ENCODE measurements at places on chromosomes 1 and 21.
A peak's percentile ranks its signal among the peaks of the same experiment; 100 is the strongest.

GRCh38 chr1:210218047-210218446, 14.5 kb upstream of the SERTAD4 start:
- no peak for DNase-seq

DNA sequence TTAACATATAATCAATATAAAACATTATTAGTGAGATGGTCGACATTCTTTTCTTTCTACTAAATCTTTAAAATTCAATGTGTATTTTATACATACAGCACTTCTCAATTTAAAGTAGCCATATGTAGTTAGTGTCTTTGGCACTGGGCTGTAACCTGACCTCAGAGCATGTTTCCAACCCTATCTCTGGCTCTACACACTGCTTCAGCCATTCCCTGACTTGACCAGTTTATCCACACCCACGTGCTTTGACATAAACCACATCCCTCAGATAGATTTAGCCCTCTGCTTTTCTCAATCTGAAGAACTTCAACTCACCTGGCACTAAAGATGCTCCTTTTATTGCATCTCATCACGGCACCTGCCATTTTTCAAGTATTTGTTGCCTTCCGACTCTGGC, 58.3 kb downstream of the RGS2 start:
- DNase-seq, result no peak

GRCh38 chr1:229508823-229509337, 739 bp upstream of the NUP133 start:
- no peak for DNase-seq

DNA sequence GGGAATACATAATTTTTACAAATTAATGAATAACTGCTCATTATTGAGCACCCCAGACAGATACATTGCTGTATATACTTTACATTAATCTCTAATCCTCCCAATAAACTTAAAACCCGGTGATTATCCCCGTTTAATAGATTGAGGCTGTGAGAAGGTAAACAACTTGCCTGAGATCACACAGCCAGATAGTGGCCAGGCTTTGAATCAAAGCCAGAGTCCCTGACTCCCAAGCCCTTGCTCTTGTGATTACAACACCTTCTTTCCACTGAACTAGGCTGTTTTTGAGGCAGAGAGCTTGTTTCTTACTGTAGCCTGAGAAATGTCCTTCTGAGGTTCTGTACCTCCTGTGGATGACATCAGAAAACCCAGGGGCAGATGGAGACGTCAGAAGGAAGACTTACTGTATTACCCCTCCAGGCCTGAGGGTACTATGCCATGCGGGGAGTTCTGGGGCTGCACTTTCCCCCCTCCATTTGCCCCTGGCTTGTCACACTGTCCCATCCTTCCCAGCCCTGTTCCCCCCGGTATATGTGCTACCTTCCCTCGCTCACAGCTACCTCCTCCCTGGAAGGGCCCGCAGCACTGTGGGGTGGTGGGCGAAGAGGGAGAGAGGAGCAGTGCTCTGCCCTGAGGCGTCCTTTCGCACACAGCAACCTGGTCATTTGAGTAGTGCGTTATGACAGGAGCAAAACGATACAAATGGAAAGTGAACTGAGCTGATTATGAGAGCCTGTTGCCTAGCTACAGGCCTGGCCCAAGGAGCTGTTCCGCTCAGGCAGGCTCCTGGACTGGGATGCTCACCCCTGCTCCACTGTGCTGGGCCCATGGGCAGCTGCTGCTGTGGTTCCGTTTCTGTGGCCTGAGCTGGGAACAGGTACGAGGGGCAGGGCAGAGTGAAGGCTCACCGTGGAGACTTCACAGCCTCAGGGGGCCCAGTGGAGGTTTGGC, 4.6 kb downstream of the KCNC4 start:
- DNase-seq, result no peak

GRCh38 chr1:59025201-59025600, 241.4 kb upstream of the JUN start:
- no peak for DNase-seq

DNA sequence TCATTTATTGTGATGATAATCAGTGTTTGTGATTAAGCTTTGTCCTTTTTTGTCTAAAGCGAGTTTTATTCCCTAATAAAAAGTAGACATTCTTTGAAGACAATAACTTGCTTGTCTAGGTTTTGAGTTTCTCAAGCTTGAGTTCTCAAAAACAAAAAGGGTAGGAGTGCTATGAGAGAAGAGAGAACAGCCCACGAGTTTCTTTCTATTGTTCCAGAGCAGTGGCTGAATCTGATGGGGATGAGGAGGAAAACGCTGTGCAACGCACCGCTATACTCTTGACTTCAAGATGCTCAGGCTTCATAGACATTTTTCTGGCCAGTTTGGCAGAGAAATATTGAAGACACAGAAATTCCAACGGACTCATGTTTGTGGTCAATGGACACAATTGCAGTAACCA, 669.8 kb upstream of the B3GALT2 start:
- DNase-seq, result no peak

DNA sequence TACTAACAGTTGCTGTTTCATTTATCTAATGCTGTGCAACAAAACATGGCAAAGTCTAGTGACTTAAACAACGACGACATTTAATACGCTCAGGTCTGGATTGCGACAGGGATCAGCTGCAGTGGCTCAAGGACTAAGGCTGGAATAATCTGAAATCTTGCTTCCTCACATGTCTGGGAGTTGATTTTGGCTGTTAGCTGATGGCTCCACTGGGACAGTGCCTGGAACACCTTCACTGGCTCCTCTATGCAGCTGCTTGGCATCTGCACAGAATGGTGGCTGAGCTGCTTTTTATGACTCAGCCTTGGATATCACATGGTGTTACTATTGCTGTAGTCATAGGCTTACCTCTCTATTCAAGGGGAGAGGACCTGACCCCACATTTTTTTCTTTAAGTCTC, 24.0 kb upstream of the BTG3 start:
- no peak for DNase-seq

GRCh38 chr1:228668553-228669241, 66.6 kb upstream of the RHOU start:
- no peak for DNase-seq

DNA sequence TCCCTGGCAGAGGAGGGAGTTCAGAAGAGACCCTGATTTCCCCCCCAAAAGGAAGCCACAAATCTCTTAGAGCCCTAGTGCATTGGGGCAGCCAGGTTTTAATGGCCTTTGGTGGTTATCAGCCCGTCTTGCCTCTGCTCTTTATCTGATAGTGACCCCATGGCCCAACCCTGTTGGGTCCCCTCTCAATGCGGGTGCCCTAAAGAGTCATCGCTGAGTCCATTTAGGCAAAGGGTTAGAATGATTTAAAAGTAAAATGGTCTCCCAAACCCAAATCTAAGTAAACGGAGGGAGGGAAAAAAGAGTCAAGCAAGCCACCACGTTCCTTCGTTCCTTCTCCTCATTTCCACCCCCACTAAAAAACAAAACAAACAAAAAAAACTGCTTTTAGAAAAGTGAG, 164.0 kb downstream of the RUNX1 start:
- no peak for DNase-seq

DNA sequence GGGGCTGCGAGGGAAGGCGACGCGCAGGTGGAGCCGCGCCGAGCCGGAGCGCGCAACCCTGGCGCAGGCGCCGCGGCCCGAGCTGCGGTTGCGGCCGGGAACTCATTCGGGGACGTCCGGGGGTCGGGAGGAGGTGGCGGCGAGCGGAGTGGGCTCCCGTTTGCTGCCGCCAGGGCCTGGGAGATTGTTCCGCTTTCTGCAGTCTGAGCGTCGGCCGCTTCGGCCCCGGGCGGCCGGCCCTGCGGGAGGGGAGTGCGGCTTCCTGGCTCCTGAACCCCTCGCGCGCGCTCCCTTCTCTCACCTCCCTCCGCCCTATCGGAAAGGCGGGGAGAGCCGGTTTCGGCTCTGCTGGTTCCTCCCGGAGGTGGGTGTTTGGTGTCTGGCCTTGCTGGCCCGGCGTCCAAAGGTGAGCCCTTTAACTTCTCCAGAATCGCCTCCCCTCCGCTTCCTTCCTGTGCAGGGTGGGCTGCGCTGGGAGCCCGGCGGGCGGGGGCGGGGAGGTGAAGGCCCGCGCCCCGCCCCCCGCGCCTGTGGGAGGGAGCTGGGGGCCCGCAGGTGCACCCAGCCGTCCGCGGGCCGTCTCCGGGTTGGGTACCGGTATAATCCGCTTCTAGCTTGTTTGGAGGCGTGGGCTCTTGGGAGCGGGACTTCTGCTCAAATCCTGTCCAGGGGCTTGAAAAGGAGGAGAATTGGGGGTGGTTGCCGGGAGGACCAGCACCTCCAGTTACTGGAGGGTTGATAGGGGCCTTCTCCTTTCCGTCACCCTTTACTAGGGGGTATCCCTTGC, 683 bp downstream of the LRRC8D start:
- DNase-seq, result peak; percentile 49

- DNase-seq, result no peak
These were observed 128.4 kb downstream of the HIVEP3 start for GRCh38 chr1:41790351-41790750.

DNA sequence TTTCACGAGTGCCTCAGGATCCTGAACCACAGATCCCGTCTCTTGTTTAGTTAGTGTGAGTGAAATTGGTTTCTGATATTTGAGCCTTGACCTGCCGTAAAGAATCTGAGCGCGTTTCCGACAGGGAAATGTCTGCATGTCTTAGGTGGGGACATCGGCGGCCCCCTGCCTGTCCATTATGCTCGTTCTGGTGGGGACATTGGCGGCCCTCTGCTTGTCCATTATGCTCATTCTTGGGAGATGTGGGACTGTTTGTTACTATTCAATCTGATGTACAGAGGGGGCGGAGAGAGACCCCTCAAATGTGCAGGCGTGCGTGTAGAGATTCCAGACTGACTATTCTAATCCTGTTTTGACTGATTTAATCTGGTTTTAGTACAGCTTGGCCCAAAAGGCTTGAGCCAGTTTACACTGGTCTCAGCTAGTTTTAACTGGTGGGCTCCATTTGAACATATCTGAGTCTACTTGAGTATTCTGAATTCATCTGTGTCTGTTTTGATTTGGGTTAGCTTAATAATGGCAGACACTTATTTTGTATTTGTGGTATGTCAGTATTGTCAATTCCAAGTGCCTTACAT, 6.6 kb upstream of the TINAGL1 start:
- no peak for DNase-seq

DNA sequence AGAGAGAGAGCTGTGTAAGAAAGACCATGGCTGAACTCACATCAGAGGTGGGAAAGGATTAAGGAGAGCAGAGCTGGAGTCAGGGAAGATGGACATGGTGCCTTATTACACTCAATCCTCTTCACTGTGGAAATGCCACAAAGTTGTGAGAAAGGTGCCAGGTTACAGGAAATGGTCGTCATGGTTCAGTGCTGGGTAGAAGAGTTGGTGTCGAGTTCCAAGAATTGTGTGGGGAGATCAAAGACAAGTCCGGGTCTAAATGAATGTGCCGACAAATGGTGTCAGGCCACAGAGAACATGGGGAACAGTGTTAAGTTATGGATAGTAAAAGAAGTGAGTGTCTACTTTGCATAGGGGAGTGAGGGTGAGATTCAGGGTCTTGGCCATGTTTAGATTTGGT, 40.9 kb downstream of the LAMC2 start:
- no peak for DNase-seq

DNA sequence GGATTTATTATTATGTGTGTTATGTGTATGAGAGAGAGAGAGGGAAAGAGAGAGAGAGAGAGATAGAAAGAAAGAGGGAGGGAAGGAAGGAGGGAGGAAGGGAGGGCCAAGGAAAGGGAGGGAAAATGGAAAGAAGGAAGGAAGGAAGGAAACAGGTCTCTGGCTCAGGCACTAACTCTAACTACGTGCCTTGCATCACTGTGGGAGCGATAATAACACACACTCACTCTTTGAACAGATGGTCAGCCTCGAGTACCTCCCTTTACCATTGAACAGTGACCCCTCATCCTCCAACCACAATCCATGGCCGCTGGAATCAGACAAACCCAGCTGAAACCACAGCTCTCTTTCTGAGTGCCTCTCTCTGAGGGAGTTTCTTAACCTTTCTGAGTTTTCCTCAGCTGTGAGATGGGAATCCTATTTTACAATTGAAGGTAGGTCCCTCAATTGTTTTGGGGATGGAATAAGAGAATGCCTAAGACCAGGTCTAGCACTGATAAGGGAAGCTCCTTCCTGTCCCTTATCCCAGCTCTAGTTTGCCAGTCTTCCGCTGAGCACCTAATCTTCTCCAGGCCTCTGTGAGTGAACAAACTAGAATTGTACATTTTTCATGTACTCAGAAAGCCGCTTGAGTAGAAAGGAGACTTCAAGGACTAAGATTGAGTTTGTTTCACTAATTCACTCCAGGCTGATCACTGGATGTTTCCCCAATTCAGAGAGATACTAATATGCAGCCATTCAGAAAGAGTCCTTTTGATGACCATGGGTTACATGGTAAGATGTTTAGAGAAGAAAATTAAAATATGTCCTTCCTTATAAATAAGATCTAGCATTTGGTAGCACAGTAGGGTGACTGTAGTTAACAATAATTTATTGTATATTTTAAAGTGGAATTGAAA, 62.8 kb downstream of the IRF2BP2 start:
- no peak for DNase-seq

GRCh38 chr1:110255392-110255787, 45.3 kb downstream of the KCNC4 start:
- no peak for DNase-seq

DNA sequence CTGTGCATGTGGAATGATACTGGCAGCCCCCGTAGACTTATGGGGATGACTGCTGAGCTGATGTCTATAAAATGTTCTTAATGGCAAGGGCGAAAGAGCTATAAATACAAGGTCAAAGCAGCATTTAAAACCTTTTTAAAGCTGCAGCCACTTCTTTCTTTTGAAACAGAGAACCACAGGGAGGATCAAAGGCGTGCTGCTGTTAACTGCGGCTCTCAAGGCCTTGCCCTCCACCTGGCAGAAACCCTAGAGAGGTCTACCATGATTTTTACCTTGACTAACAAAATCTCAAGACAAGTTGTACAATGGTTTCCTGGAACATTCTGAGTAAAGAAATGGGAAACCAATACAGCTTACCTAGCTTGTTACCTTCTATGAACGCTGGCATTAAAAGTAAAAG, 89.7 kb downstream of the SLC45A1 start:
- DNase-seq, result no peak

DNA sequence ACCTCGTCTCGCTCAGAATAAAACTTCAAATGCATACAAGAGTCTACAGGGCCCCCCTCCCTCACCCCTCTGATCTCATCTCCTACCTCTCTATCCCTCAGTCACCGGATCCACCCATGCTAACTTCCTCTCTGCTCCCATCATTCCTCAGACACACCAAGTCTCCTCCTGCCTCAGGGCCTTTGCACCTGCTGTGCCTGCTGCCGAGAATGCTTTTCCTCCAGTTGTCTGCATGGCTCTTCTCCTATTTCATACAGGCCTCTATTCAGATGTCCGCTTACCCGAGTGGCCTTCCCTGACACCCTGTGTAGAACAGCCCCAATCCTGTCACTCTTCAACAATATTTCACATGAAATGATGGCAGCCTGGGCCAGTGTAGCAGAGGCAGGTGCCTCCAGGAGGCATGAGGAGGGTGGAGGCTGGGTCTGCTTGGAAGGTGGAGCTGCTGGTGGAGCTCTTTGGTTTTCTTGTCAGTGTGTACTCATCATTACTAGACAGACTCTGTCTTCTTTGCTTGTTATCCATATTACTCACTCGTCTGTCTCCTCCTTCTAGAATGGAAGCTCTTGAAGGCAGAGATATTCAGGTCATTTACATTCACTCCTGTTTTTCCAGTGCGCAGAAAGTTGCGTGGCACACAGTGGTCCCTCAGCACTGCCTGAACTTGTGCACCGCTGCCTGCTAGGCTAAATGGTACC, 4.2 kb downstream of the SH2D2A start:
- DNase-seq, result no peak

GRCh38 chr1:199044191-199044590, 405.4 kb downstream of the PTPRC start:
- no peak for DNase-seq

- DNase-seq, result no peak
These were observed 276.9 kb upstream of the ZRANB2 start for GRCh38 chr1:71357708-71358107.

All from stimulated activated CD8-positive, alpha-beta memory T cell treated with anti-CD3 and anti-CD28 coated beads, Interleukin-4, amount 100 ng/mL, for 24 hours (primary cell).